ENCODE measurements at places on chromosomes 5 and 9. TPM values are rescaled to one million over a fixed set of nuclear protein-coding genes. Genes with fewer than 3 reads are reported as not detected.
A peak's percentile ranks its signal among the peaks of the same experiment; 100 is the strongest.

DNA sequence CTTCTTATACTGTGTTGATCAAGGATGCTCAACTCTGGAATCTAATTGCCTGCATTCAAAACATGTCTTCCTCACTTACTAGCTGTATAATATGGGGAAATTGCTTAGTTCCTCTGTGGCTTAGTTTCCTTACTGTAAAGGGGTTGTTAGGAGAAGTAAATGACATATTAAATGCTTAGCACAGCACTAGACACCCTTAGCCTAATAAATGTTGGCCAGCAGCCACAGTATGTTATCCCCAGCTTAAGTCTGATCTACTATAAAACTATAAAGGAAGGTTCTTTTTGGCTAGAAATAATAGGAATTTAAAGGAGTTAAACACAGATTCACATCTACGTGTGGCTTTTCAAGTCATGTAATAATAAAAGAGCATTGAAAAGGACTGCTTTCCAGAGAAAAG, 232.4 kb downstream of the PCSK1 start:
- no peaks in the 10 kb centered on the region for H3K36me3 ChIP-seq
- H3K27me3 ChIP-seq: no peaks in the 10 kb centered on the region
- H3K4me3 ChIP-seq: no peak overlapping the region

DNA sequence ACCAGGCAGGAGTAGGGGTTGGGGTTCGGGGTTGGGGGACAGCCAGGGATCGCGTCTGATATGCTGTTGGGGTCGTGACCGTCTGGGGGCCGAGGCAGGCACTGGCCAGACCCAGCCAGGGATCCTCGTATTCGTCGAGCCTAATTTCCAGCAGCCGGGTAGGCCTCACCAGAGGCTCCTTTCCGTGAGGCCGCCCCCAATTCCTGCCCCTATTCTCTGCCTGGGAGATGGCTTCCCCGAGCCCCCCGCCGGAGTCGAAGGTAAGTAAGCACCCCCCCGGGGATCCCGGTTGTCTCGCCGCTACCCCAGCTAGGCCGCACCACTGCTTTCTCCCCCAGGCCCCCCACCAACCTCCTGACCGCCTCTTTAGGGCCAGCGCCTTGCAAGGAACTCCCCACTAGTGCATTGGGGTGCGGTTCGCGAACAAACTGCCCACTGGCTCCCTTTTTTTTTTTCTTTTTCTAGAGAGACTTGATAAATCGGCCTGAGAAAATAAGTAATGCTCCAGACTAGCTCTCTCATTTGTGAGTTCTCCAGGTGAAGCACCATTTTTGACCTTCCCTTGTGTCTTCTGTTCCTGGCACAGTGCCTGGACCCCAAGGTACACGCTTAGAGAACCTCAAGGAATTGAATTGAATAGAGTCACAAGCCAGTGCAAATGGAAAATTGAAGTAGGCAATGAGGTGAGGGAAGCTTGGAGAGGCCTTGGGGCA, 435 bp downstream of the ZNF189 start:
- H3K4me3 ChIP-seq: peak overlapping the region; percentile 86
- DNase-seq: no peak
- H3K27me3 ChIP-seq: no peaks in the 10 kb centered on the region
- peak overlapping the region; percentile 55 for H3K27ac ChIP-seq
- H3K4me1 ChIP-seq: peaks cover 77% of the 10 kb centered on the region

- H3K4me1 ChIP-seq: peaks cover 27% of the 10 kb centered on the region
- no peaks in the 10 kb centered on the region for H3K36me3 ChIP-seq
- no peak overlapping the region for H3K27ac ChIP-seq
- H3K4me3 ChIP-seq: no peak overlapping the region
- 0 out of 3 replicates have a peak, but pooled peaks cover 5% of the 10 kb centered on the region for H3K27me3 ChIP-seq
- no peak for DNase-seq
Observed at GRCh38 chr5:132655821-132656773, 1.9 kb upstream of the IL13 start.

DNA sequence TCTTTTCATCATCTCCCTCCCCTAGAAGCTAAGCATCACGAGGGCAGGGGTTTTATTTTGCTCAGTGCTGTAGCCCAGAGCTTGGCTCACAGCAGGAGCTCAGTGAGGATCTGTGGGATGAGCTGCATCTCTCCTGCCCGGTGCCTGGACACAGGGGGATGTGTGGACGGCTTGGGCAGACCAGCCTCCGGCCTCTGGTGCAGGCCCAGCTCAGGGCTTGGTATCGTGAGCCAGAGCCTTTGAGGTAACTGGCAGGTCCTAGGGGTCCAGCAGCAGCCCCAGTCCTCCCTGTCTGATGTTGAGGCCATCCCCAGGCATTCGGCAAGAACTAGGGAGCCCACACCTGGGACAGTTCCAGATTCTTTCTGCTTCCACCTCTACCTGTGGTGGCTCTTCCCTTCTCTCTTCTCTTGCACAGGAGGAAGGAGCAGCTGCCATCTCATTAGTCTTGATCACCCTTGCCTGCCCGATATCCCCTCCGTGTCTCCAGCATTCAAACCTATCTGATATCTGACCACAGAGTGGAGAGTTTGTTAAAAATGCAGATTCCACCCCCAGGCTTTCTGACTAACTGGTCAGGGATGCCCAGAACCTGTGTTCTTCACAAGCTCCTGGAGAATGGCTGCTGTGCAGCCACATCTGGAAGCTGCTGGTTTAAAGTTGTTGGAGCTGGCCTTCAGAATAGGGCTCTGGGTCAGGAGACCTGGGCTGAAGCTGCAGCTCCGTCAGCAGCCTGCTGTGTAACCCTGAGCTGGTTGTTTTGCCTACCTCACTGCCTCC, 7.9 kb upstream of the SLC6A7 start:
- no peaks in the 10 kb centered on the region for H3K36me3 ChIP-seq
- peaks cover 36% of the 10 kb centered on the region for H3K4me1 ChIP-seq
- H3K4me3 ChIP-seq: no peak overlapping the region
- H3K27ac ChIP-seq: no peak overlapping the region
- peaks cover 13% of the 10 kb centered on the region for H3K27me3 ChIP-seq
- no peak for DNase-seq

PCDHB9 gene
- total RNA-seq: 0.18 TPM

KDM3B gene
- 47.7 TPM for total RNA-seq
